ENCODE measurements at places on chromosomes 13 and 19. TPM values are rescaled to one million over a fixed set of nuclear protein-coding genes. Genes with fewer than 3 reads are reported as not detected.
A peak's percentile ranks its signal among the peaks of the same experiment; 100 is the strongest.

Gene CNN1
- total RNA-seq, result 72.4 TPM

Gene ERF
- 17.3 TPM for total RNA-seq

Gene CDX2
- total RNA-seq, result not detected

GRCh38 chr13:29791997-29792780 lies 58.2 kb downstream of the UBL3 start:
- no peak for DNase-seq
- no peak overlapping the region for H3K27ac ChIP-seq
- H3K36me3 ChIP-seq, result no peaks in the 10 kb centered on the region
- no peaks in the 10 kb centered on the region for H3K27me3 ChIP-seq

GRCh38 chr13:36366031-36366430 lies 19.8 kb upstream of the SPART start:
- no peaks in the 10 kb centered on the region for H3K27me3 ChIP-seq
- H3K4me1 ChIP-seq, result peaks cover 30% of the 10 kb centered on the region
- DNase-seq, result peak; percentile 75
- H3K36me3 ChIP-seq, result no peaks in the 10 kb centered on the region
- H3K4me3 ChIP-seq, result no peak overlapping the region
- peak overlapping the region; percentile 15 for H3K27ac ChIP-seq

Measured in muscle of leg (tissue), 16 donors.